ENCODE measurements at places on chromosomes 7 and 10.

DNA sequence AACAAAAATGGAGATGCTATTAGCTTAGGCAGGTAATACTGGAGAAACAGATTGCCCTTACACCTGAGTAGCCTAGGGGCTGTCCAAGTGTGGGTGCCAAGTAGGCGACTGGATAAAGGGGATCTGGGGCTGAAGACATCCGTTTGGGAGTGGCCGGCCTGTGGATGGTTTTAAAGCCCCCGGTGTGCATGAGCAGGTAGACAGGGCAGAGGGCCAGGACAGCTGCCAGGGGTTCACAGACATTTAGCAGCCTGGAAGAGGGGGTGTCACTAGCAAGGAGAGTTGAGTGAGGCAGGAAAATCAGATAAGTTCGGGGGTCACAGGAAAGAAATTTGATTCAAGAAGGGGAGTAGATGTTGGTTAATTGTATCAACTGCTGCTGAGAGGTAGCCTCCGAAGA lies 1.5 kb upstream of the OPALIN start:
- no peak for DNase-seq

DNA sequence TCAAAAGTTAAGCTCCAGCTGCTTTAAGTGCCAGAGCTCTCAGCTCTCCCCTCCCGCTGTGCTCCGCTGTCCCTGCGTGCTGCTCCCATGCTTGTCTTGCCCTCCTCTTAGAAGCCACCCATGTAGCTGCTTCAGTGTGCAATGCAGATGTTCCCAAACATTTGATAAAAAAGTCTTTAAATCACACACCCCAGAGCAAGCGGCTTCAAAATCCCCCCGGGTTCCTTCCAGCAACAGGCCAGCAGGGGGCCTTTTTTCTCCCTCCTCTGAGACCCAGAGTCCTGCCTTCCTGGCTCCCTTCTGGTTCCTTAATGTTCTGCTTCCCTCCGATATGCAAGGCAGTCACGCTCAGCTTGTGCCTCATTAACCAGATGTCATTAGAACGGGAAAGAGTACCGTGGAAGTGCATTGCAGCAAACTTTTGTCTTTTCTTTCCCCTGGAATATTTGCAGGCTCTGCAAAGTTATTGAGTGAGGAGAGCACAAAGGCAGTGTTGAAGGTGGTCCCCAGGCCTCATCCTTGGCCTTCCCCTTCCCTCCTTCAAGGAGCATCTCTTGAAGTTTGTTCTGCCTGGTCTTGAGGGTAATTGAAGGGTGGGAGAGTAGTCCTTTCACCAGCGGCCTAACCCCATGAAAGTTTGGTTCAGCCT lies 25.5 kb downstream of the LDB3 start:
- peak; percentile 18 for DNase-seq

DNA sequence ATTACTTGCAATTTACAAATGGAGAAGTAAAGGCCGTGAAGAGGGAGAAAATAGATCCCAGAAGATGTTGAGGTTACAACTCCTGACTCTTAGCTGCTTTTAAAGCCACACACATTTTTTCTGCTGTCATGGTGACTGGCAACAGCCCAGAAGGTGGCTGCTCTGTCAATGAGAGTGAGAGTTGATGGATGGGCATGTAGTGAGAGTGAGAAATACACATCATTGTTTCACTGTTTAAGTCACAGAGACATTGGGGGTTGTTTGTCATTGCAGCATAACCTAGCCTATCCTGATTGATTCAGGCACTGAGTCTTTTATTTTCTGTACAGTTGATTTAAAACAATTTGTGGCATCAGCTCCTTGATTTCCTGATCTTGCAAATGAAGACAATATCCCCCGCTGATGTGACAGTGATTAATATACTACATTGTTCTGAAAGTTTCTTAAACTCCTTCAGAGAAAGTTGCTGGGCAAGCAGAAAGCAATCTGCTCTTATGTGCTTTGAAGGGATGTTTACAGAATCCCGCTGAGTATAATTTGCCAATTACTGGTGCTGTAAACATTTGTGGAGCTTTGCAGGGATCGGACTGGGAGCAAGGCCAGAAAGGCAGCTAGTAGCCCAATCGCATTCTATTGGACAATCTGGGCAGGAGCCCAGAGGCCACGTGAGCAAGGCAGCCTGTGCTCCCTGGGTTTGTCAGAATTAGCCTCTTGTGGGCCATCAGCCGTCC lies 229.6 kb downstream of the PRPF18 start:
- DNase-seq = no peak

DNA sequence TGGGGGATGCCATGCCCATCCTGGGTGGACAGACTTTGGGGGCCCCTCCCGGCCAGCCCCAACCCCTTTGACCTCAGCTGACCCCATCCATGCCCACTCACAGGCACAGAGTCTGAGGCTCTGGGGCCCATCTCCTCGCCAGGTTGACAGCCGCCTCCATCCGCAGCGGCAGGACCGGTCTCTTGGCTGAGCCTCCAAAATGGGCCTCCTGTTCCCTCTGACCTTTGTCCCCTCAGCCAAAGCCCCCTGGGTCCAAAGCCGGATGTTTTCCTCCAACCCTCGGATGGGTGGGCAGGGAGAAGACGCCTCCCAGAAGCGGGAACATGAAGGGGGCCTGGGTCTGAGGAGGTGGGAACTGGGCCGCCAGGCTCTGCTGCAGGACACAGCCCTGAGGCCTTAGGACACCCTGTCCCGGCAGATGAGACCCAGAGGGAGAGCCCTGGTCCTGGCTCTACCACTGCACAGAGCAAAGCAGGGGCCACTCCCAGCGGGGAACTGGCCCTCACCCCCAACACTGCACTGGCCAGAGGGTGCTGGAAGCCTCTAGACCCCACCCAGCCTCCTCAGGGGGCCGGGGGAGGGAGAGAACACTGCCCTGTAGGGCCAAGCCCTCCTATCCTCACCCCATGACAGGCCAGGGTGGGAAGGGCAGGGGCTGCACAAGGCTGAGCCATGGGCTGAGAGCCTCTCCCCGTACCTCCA lies 12.6 kb downstream of the PDGFA start:
- DNase-seq = no peak

GRCh38 chr7:24463474-24463873 lies 109.8 kb upstream of the PALS2 start:
- no peak for DNase-seq

DNA sequence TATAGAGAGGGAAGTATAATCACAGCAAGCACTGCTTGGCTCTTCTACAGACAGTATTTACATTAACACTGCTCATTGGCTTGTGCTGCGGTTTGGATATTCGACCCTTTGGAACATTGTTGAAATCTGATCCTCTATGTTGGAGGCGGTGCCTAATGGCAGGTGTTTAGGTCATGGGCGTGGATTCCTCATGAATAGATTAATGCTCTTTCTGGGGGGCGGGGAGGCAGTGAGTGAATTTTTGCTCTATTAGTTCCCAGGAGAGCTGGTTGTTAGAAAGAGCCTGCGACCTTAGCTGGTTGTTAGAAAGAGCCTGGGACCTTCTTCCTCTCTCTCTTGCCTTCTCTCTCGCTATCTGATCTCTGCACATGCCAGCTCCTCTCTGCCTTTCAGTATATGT lies 77.3 kb upstream of the SVIL start:
- no peak for DNase-seq

DNA sequence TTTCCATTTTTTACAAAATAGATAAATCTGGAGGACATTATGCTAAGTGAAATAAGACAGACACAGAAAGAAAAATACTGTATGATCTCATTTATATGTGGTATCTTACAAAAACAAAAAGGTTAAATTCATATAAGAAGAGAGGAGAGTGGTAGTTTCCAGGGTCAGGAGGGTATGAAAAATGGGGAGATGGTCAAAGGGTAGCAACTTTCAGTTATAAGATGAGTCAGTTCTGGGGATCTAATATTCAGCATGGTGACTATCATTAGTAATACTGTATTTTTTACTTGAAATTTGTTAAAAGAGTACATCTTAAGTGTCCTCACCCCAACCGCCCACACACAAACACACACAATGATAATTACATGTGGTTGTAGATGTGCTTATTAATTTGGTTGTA lies 1250.1 kb downstream of the SORCS1 start:
- no peak for DNase-seq

GRCh38 chr7:4766666-4767519 lies 8.5 kb upstream of the AP5Z1 start:
- no peak for DNase-seq

DNA sequence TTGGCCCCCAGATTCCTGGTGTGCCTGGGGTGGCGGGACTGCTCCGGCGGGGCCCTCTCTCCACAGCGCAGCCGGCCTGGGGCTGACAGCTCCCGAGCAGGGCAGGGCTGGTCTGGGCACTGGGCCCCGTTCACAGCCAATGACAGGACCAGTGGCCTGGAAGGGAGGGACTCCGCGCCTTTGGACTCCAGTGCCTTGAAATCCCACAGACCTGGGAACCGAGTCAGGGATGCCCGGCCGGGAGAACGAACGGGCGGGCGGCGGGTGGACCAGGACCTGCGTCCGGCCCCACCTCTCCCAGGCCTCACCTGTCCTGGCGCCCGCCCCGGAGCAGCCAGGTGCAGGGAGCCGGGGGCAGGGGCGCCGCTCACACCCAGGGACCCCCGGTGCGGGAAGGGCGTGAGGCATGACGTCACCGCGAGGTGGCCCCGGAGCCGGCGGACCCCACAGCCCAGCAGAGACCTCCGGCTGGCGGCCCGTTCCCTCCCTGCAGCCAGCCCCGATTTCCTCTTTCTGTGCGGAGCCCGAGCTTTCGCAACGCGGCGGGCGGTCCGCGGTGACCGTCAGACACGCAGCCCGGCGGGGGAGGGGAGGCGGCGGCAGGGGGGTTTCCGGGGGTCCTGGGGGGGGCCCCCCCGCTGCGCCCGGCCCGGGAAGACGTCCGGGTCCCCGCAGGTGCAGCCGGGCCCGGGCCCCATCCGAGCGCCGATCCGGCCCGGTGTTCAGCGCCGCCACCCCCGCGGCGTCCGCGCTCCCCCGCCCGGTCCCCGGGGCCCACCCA lies 743 bp downstream of the ADAP1 start:
- DNase-seq = no peak

DNA sequence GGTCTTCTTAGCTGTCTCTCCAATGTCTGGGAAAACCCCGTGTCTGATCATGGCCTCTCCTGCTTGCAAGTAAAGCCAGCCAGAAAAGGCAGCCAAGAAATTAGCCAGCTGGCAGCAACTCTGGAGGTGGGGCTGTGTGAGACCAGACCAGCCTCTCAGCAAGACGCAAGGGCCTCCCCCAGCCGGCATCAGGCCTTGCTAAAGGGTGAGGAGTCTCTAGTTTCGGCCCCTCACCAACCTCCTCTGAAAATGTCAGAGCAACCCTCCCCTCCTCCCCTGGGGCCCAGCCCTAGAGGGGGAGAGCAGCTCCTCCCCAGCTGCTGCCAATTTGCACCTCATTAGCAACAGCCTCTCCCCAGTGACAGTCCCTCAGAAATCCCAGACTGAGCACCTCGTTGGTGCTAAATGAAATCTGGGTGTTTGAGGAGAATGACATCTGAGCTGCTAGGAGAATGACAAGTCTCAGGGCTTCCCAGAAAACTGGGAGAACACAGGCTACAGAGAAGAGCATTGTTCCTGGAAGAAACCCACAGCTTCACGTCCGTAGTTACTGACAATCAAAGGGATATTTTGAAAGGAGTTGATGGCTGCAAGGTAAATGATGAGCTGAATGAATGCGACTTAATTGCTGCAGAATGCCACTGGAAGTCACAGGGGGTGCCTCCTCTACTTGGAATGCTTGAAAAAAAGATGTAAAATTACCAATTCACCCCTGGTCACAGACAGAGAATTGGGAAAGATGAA lies 25.9 kb downstream of the DGKI start:
- no peak for DNase-seq

- DNase-seq = no peak
Observed at GRCh38 chr10:123858907-123859652, 32.5 kb downstream of the CPXM2 start.

DNA sequence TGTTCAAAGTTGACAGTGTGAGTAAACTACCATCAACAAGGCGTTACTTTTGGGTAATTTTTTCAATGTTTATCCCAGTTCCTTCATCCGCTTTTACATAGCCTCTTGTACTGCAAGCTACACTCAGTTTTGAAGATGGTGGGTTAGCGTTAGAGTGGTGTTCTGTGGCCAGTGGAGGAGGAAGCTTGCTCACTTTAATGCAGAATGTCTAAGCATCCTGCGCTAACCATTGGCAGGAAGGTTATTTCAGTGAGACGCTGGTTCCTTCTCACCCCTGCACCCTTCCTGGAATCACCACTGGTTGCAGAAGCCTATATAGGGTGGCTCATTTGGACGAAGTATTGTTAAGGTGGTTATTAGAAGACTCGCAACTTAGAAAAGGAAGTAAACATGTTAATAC lies 159.1 kb downstream of the CELF2 start:
- peak; percentile 87 for DNase-seq

GRCh38 chr7:111873326-111873646 lies 311.0 kb upstream of the IMMP2L start:
- no peak for DNase-seq

DNA sequence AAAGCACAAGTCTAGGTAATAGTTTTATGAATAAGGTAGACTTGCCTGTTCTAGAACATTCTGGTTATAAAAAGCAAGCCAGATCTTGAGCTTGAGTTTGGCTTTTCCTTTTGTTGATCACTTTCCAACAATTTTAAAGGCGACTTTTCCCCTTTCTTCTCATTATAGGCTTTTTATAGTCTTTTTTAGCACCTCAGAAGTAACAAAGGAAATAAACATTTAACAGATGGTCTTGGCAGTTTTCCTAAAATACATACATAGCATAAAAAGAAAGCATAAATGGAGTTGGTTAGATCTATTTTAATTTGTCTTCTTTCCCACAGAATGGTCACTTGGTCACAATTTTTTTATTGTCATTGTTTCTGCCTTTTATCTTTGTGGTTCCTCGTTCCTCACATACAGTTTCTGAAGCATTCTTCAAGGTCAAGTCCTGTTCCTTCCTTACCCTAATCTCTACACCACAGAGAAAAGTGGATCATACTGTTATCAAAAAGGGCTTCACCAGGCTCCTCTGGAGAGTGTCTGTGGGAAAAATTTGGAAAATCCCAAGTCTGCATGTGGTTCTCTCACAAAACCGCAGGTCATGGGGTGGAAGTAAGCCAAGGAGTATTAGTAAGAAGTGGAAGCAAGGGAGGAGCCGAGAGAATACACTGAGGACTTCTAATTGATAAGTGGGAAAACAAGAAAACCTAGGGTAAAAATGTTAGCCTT lies 31.3 kb downstream of the THNSL1 start:
- no peak for DNase-seq

GRCh38 chr7:151241755-151242096 lies 6.8 kb downstream of the SMARCD3 start:
- DNase-seq = no peak

- DNase-seq = no peak
Observed at GRCh38 chr7:39310699-39311098, 255.5 kb upstream of the YAE1 start.

GRCh38 chr7:112452102-112452888 lies 2.0 kb downstream of the IFRD1 start:
- DNase-seq = no peak

DNA sequence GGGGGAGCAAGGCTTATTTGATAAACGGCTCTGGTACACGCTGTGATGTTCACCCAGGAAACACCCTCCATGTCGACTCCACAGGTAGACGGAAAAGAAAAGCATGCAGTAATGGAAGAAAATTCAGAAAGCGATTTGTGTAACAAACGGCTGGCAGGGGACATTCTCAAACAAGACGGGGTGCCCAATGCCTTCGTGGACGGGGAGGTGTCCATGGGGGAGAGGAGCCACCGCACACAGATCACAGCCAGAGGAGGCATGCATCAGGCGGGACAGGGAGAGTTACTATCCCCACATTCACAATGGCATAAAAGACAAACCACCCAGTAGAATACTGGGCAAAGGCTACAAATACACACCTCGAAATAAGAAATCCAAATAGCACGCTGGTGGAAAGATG lies 20.1 kb downstream of the CNPY1 start:
- no peak for DNase-seq
